ENCODE measurements at places on chromosomes 6 and 20. TPM values are rescaled to one million over a fixed set of nuclear protein-coding genes. Genes with fewer than 3 reads are reported as not detected.

DNA sequence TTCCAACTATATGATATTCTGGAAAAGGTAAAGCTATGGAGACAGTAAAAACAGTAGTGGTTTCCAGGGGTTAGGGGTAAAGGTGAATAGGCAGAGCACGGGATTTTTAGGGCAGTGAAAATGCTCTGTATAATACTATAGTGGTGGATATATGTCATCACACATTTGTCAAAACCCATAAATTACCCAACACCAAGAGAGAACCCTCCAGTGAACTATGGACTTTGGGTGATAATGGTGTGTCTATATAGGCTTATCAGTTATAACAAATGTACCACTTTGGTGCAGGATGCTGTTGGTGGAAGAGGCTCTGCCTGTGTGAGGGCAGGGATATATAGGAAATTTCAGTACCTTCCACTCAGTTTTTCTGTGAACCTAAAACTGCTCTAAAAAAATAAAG lies 149.9 kb downstream of the GPX5 start:
- no peaks in the 10 kb centered on the region for H3K36me3 ChIP-seq
- no peak for DNase-seq
- H3K4me1 ChIP-seq = peaks cover 8% of the 10 kb centered on the region
- H3K4me3 ChIP-seq = peak overlapping the region; percentile 87
- peaks cover 25% of the 10 kb centered on the region for H3K27me3 ChIP-seq

DNA sequence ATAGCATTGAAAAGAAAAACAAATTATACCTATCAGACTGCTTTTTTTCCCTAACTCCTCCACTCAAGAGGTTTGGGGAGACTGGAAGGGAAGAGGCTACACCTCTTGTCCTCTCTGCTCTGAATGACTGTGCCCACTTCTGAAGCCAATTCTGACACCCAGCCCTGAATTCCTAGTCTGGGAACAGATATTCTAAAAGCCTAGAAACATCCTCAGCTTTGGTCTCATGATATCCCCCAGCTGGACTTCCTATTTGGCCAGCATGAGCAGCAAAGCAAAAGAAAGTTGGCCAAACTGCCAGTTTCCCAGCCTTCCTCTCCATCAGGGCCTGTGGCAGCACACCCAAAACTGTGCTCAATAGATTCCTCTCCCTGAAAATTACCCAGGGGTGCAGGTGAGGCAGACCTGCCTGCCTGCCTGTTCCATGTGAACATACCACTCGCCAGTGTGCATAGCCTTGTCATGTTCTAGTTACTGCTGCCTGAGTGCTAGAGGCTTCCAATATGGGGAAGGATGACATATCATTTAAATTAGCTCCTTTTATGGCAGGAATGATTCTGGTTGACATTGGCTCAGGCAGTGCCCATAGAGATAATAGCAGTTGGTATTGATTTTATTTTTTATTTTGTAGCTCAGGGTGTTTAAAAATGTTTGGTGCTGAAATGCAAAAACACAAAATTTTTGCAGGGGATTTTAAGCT lies 152.1 kb upstream of the RIN2 start:
- H3K27ac ChIP-seq = no peak overlapping the region
- no peaks in the 10 kb centered on the region for H3K36me3 ChIP-seq
- H3K27me3 ChIP-seq = no peaks in the 10 kb centered on the region
- no peak for DNase-seq
- peaks cover 15% of the 10 kb centered on the region for H3K4me1 ChIP-seq
- H3K4me3 ChIP-seq = no peak overlapping the region

The PAK5 gene
- 0.53 TPM for total RNA-seq

The HAO1 gene
- 0.09 TPM for total RNA-seq

- no peaks in the 10 kb centered on the region for H3K4me1 ChIP-seq
- H3K27me3 ChIP-seq = no peaks in the 10 kb centered on the region
- no peak for DNase-seq
- no peak overlapping the region for H3K4me3 ChIP-seq
- no peak overlapping the region for H3K27ac ChIP-seq
Observed at GRCh38 chr6:126017668-126018067, 31.3 kb downstream of the TRMT11 start.

GRCh38 chr6:150079604-150080003 lies 10.7 kb upstream of the ULBP3 start:
- H3K36me3 ChIP-seq = no peaks in the 10 kb centered on the region
- peaks cover 7% of the 10 kb centered on the region for H3K27me3 ChIP-seq
